Upper lobe of right lung (tissue), 1 donor: ENCODE measurements at places on chromosomes 12 and 14. TPM values are rescaled to one million over a fixed set of nuclear protein-coding genes. Genes with fewer than 3 reads are reported as not detected.

GRCh38 chr12:132525833-132526455 is 36.0 kb downstream of the FBRSL1 start:
- no peak for DNase-seq

DNA sequence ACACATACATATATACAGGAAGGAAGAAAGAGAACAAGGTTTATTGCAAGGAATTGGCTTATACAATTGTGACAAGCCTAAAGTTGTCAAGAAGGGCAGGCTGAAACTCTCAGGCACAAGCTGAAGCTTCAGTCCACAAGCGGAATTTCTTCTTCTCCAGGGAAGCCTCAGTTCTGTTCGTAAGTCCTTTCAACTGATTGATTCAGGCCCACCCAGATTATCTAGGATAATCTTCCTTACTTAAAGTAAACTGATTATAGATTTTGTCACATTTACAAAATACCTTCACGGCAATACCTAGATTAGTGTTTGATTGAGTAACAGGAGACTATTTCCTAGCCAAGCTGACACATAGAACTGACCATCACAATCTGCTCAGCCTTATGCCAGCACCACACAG is 81.5 kb upstream of the TMEM260 start:
- no peak for DNase-seq

DNA sequence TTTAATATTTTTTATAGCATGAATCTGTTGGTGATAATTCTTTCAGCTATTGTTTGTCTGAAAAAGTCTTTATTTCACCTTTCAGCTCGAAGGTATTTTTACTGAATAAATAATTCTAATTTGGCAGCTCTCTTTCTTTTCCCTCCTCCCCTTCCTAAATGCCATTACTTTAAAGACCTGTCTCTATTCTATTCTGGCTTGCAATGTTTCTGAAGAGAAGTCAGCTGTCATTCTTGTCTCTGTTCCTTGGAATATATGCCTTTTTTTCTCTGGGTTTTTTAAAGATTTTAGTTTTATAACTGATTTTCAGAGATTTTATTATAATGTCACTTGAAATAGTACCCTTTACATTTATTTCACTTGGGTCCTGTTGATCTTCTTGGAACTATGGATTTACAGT is 237.9 kb upstream of the DAAM1 start:
- no peak for DNase-seq

- no peak for DNase-seq
Measured at GRCh38 chr14:54137614-54137961, 181.0 kb upstream of the BMP4 start.

- DNase-seq, result no peak
Measured at GRCh38 chr14:52467515-52468266, 84.6 kb downstream of the TXNDC16 start.

- no peak for DNase-seq
Measured at GRCh38 chr12:57162553-57163125, 15.2 kb upstream of the LRP1-AS start.

- DNase-seq, result no peak
Measured at GRCh38 chr14:79534703-79535353, 676.5 kb downstream of the DIO2 start.

GRCh38 chr14:79825046-79825521 is 386.2 kb downstream of the DIO2 start:
- no peak for DNase-seq

DNA sequence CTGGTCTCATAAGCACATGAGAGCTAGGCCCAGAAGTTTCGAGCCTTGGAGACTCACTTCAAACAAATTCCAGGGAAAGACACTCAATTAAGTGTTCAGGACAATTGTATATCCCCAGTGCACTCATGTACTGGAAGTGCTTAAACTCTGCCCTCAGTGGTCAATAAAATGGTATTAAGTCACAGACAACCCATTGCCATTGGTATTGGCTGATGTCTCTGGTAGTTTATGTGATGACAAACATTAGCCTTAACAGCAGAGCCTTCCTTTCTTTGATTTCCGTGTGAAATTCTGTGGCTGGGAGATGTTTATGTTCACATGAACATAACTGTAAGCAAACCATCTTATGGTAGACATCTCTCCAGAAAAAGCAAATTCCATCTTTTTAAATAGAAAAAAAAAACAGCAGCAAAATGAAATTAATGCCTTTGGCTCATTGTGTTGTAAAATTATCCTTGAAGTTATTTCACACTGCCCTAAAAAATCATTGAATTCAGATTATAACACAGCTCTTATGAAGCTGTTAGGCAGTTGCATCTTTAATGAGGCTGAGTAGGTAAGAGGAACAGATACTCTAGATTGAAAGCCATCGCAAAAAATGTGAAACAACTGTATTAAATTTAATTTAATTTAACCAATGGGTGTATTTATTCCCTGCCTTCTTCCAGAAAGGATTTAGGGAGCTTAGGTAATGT is 216.2 kb upstream of the PLEKHG7 start:
- no peak for DNase-seq

DNA sequence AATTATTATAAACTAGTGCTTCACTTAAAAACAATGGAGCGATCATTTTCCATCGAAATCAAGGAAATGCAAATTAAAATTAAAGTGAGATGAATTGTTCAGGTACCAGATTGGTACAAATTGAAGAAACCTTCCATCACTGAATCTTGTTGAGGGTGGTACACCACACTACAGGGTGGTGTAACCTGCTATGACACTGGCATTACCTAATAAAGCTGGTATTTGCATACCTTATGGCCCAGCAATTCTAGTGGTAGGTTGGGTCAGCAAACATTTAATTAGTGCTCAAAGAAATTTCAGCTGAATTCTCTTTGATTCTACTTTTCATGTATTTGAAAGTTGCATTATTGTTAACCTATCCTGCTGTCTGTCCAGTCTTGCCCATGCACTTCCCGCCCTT is 9.2 kb downstream of the TIGAR start:
- no peak for DNase-seq

- DNase-seq, result no peak
Measured at GRCh38 chr12:77102123-77102522, 36.8 kb upstream of the E2F7 start.

DNA sequence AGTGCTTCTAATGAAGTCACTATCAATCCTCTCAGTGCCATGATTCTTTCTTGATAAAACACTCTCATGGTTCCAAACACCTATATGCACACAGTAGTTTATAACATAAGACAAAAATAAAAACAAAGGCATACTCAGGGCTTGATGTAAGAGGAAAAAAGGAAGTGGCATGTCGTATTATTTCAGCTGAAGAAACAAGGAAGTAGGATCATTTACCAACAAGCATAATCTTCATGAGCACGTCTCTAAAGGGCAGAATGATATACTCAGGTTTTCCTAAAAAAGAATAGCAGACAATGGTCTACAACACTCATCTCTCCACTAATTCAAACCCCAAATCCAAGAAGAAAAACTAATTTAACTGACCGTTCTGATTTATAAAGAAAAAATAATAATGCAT is 33.9 kb downstream of the NUMB start:
- DNase-seq, result no peak

GRCh38 chr14:31947680-31948595 is 129.2 kb upstream of the ARHGAP5 start:
- DNase-seq, result no peak

DNA sequence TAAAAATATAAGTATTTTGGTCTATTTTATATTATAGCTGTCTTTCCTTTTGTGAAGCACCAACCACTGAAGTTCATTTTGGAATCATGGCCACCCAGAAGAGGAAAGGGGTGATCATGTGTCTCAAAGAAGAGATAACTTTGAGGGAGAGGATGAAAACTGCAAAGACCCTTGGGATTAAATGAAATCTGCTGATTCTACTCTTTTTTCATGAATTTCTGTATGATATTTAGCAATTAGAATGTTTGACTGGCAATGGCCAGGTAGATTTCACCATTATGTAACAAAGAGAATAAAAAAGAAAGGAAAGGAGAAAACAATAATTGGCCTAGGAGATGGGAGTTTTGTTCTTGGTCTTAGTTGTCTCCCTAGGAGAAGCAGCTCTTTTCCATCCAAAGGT is 350.8 kb downstream of the EMP1 start:
- DNase-seq, result no peak

DNA sequence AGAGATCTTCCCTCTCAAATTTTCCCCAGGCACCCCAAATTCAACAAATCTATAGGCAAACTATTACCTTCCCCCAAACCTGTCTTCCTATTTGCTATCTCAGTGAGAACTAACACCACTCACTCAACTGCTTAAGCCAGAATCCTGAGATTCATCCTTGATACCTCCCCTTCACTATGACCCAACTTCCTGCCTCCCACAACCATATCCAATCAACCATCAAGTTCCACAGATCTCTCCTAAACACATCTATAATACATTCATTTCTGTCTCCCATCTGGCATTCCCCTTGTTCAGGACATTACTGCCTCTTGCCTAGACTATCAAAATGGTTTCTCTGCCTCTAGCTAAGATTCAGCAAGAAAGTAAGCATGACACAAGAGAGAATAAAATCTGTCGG is 21.3 kb downstream of the YAF2 start:
- DNase-seq, result no peak

DNA sequence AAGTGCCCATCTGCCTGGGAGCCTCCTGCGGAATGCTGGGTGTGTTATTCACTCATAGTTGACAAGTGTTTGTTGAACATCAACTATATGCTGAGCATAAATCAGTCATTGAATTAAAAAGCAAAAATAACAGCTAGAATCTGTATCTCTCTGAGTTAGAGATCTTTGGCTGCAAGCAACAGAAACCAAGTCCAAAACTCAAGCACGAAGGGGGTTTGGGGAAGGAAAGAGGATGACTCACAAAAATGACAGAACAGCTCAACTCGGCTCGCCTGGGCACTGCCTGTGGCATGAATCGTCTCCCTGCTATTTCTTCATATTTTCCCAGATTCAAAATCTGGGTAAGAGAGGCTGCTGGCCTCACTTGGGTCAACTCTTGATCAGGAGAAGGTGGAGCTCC is 72.6 kb upstream of the NCOR2 start:
- DNase-seq, result no peak

GRCh38 chr12:113469949-113470743 is 1.5 kb downstream of the LHX5 start:
- DNase-seq, result no peak

GRCh38 chr14:63677891-63678379 is 36.3 kb upstream of the WDR89 start:
- DNase-seq, result no peak

GRCh38 chr12:111342376-111342775 is 26.5 kb downstream of the PHETA1 start:
- no peak for DNase-seq

GRCh38 chr14:73753887-73754795 is 40.0 kb upstream of the PNMA1 start:
- DNase-seq, result no peak

- no peak for DNase-seq
Measured at GRCh38 chr14:69161590-69161989, 8.7 kb upstream of the DCAF5 start.

DNA sequence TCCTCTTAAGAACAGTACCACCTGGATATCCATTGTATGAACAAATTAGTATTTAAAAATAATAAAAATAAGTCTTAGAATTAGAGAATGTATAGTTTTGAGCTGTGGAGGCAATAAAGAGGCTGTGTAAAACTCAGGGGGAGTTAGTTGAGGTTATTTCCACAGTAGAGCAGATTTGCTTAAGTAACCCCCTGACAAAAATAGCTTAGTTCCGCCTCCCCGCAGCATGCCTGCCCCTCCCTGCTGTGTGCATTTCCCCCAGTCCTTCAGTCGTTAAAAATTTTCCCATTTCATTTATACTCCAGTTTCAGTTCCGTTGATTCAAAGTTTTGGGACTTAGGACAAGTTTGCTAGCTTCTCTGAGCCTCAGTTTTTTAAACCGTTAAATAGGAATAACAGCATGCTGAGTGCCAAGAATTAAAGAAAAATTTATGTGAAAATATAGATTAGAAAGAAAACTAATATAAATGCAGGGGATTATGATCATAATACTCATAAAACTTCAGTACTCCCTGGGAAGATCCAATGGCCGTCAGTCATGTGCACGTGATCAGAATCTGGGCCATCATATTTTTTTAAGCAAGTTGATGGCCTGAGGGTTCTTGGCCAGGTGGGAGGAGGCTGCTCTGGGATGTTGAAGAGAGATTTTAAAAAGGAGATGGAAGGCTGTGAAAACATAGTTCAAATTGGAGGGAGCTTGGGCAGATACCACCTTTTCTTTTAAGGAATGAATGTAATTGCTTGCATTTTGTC is 14.5 kb upstream of the SLC38A2 start:
- DNase-seq, result no peak

DNA sequence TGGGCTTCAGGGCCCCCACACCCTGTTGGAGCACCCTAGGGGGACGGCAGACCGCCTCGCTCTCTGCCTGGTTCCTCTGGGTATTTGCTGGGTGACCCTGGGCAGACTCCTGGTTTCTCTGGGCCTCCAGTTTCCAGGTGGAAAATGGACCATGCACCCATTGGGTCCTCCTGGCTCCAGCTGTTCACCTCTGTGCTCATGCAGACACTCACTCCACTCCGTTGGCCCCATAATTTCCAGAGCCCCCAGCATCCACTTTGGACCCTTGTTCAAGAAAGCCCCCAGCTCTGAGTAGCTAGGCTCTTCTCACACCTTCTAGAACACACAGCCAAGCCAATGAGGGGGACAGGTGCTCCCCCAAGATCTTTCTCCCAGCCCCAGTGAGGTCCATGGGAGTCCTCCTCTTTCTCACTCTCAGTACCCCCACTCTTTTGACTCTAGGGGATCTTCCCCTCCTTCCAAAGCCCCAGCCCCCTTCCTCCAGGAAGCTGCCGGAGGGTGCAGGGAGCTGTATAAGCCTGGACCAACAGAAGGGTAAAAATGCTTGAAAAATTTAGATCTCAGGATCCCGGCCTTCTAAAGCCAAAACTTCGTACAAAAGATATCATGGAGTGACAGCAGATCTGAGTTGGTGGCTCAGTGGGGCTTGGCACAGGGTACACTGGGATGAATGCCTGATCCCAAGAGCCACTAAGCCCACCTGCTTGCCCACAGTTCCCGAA is 174.8 kb upstream of the RTL1 start:
- DNase-seq, result peak; percentile 30

Gene TAMALIN
- 199 TPM for total RNA-seq

Gene ISCU
- 138 TPM for total RNA-seq

Gene NRXN3
- total RNA-seq, result 10.0 TPM

Gene GIT2
- total RNA-seq, result 52.1 TPM

Gene RHOJ
- 38.6 TPM for total RNA-seq

Gene ANKRD33
- not detected for total RNA-seq

Gene ANO2
- 36.8 TPM for total RNA-seq

Gene ABCC9
- total RNA-seq, result 32.6 TPM

Gene ABHD12B
- 0.43 TPM for total RNA-seq

Gene CD63
- 1,158 TPM for total RNA-seq

Gene PRPH
- total RNA-seq, result not detected

Gene PLCZ1
- not detected for total RNA-seq

Gene REP15
- total RNA-seq, result 4.5 TPM

Gene PLEKHG7
- not detected for total RNA-seq

Gene SYNDIG1L
- 2.9 TPM for total RNA-seq

Gene B4GALNT3
- total RNA-seq, result 14.0 TPM

Gene IFI27
- total RNA-seq, result 312 TPM

Gene KLHDC1
- 7.6 TPM for total RNA-seq
